ENCODE measurements at places on chromosomes 1 and 21. TPM values are rescaled to one million over a fixed set of nuclear protein-coding genes. Genes with fewer than 3 reads are reported as not detected.

Gene MPL
- total RNA-seq: 0.61 TPM

Gene AADACL4
- not detected for total RNA-seq

Gene PAQR7
- total RNA-seq: 10.8 TPM

Gene LRRC53
- not detected for total RNA-seq

Gene RUNX3
- 13.1 TPM for total RNA-seq

Gene G0S2
- total RNA-seq: 36.5 TPM

Gene SH3D21
- total RNA-seq: 10.2 TPM

Gene MAP1LC3C
- total RNA-seq: 14.2 TPM

Gene ESPN
- total RNA-seq: 4.3 TPM

Gene PIGP
- total RNA-seq: 28.3 TPM

DNA sequence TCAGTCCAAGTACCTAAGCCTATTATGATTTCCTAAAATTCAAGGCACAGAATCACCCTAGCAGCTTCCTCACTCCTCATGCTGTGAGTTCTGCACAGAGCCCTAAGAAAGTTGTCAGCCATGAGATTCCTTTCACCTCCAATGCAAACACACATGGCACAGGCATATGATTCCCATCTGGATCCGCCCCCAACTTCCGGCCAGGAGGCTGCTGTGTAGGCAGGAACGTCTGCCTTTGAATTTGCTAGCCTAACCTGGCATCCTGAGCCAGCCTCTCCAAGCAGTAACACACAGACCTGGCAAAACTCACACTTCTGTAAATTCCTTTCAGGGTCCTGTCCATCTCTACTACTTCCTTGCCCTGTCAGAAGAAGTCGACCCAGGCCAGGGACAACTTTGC lies 521.1 kb upstream of the BEND5 start:
- DNase-seq: no peak
- H3K27me3 ChIP-seq: no peaks in the 10 kb centered on the region
- H3K4me3 ChIP-seq: no peak overlapping the region
- no peaks in the 10 kb centered on the region for H3K4me1 ChIP-seq
- no peaks in the 10 kb centered on the region for H3K36me3 ChIP-seq

DNA sequence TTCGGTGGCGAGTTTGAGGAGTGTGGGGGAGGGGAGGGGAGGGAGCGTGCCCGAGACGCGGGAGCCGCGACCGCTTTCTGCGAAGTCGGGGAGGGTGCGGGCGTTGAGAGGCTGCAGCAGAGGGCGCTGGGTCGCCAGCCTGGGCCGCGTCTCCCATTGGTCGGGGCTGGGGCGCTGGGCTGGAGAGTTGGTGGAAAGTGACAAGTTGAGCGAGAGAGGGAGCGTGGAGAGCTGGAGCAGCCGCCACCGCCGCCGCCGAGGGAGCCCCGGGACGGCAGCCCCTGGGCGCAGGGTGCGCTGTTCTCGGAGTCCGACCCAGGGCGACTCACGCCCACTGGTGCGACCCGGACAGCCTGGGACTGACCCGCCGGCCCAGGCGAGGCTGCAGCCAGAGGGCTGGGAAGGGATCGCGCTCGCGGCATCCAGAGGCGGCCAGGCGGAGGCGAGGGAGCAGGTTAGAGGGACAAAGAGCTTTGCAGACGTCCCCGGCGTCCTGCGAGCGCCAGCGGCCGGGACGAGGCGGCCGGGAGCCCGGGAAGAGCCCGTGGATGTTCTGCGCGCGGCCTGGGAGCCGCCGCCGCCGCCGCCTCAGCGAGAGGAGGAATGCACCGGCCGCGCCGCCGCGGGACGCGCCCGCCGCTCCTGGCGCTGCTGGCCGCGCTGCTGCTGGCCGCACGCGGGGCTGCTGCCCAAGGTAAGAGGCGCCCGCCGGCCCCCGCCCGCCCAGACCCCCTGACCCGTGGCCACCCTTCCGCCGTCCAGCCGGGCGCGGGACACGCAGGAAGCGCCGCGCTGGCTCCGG lies at the start of gene ROR1:
Gene ROR1 (plus strand): TSS at position 203 of the 802 bp plus-strand sequence.
- H3K4me3 ChIP-seq: peak within 1 kb of the TSS; percentile 74
- H3K27me3 ChIP-seq: peaks cover 3% of the 10 kb centered on the region
- peaks cover 4% of the 10 kb centered on the region for H3K4me1 ChIP-seq

GRCh38 chr1:112114540-112114939 lies 125.1 kb upstream of the KCND3 start:
- no peaks in the 10 kb centered on the region for H3K36me3 ChIP-seq
- H3K4me1 ChIP-seq: peaks cover 4% of the 10 kb centered on the region
- H3K4me3 ChIP-seq: no peak overlapping the region
- no peaks in the 10 kb centered on the region for H3K27me3 ChIP-seq
- no peak overlapping the region for H3K27ac ChIP-seq
- DNase-seq: no peak

- H3K27me3 ChIP-seq: no peaks in the 10 kb centered on the region
- DNase-seq: no peak
- no peaks in the 10 kb centered on the region for H3K4me1 ChIP-seq
- H3K27ac ChIP-seq: no peak overlapping the region
Observed at GRCh38 chr1:229205854-229206253, 65.1 kb upstream of the RAB4A start.

DNA sequence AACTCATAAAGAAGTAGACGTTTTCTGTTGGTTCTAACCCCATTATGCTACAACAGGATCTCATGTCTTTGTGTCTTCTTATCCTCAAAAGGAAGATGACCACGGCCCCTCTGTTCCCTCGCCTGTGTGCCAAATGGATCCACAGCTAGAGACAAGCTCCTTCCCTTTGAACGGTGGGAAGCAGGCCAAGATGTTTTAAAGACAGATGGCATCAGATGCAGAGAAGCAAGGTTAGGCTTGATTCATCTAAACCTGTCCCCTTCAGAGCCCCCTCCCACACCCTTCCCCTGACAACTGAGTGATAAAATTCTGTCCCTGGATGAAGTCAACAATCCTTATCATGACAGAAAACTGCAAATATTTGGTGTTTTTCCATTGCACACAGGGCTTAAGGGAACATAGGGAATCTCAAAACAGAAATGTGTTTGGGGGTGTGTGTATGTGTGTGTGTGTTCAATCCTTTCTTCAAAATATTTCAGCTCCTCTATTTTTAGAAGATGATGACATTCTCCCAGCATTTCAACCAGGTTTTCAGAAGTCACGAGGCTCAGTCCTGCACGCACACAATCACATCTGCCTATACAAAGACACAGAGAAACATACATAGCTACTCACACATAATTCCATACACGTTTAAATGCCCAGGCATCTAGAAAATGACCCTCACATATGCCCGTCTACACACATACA lies 27.8 kb upstream of the FMOD start:
- peak overlapping the region; percentile 58 for H3K27ac ChIP-seq
- no peaks in the 10 kb centered on the region for H3K36me3 ChIP-seq
- no peak for DNase-seq
- peaks cover 44% of the 10 kb centered on the region for H3K4me1 ChIP-seq
- no peaks in the 10 kb centered on the region for H3K27me3 ChIP-seq

DNA sequence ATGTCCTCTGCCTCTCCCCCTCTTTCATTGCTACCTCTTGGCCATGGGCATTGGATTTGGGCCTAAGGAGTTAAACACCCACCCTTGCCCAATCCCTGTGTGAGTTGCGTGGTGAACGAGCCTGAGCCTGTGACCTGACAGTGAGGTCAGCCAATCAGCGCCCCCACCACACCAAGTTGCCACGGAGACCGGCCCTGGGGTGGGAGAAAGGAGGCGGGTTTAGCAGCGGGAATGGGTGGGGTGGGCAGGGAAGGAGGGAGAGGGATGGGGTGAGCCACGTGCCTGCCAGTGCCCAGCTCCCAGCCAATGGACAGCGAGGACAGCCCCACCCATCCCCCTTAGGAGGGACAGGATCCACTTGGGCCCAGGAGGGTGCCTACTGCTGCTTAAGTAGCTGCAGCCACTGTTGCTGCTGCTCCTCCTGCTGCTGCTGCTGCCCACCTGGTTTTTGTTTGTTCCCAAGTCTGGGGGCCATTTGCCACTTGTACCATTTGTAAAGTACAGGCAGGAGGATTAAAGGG lies 9.5 kb downstream of the ZBTB7B start:
- H3K27ac ChIP-seq: peak overlapping the region; percentile 66
- H3K27me3 ChIP-seq: no peaks in the 10 kb centered on the region
- DNase-seq: peak; percentile 89
- H3K4me1 ChIP-seq: peaks cover 65% of the 10 kb centered on the region

DNA sequence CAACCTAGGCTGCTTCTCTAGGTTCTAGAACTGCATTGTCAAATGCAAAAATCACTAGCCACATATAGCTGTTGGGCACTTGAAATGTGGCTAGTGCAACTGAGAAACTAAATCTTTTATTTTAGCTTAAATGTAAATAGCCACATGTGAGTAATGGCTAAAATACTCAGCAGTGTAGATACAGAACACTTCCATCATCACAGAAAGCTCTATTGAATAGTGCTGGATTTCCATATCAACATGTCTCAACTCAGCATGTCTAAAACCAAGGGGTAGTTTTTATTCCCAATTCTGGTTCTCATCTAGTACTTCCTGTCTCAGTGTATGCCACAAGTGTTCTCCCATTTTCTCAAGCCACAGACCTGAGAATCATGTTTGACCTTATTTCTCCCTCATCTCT lies 7.5 kb upstream of the TP53BP2 start:
- H3K4me1 ChIP-seq: no peaks in the 10 kb centered on the region
- no peak overlapping the region for H3K4me3 ChIP-seq
- H3K27ac ChIP-seq: no peak overlapping the region

GRCh38 chr21:43020771-43021170 lies 46.4 kb downstream of the PKNOX1 start:
- H3K27ac ChIP-seq: no peak overlapping the region
- no peak overlapping the region for H3K4me3 ChIP-seq
- H3K4me1 ChIP-seq: no peaks in the 10 kb centered on the region
- no peaks in the 10 kb centered on the region for H3K27me3 ChIP-seq
- peaks cover 62% of the 10 kb centered on the region for H3K36me3 ChIP-seq
- peak; percentile 21 for DNase-seq
